Femur (tissue), 1 donor: ENCODE measurements at places on chromosomes 7 and 10.

DNA sequence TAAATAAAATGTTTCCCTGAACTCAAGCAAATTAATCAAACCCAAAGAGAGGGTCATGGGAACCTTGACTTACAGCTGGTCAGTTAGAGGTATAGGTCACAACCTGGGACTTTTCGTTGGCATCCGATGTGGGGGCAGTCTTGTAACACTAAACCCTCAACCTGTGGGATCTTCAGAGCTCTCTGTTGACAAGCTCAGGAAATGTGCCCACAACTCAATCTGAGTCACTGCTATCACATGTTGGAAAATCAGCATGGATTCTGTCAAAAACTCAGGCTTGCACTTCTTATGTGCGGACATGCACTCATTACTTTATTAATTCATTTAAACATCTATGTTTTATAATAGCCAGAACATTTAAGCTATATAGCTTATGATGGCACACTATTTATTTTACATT is 424.6 kb upstream of the SORCS1 start:
- DNase-seq = no peak

DNA sequence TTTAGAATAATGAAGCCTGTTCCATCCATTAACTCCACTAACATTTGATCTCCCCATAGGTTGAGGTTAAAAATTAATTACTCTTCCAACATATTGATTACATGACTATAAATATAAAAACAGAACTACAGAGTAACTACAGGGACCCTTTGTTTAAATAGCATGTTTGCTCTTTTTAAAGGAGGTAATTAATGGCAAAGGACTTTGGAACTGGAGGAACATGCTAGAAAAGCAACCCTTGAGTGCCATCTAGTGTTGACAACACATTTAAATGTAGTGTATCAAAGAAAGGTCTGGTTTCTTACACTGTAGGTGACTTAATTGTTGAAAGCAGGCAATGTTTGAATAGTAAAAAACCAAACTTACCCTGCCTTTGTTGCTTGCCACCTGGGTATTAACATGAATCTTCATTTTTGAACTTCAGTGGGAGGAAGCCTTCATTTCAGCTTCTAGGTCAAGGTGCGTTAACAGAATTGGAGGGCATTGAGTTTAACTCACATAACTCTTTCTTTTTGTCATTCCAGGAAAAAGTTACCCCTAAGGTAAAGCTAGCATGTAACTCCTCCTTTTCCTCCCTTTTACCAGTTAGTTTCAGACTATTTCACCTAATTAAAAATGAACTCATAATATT is 52.6 kb upstream of the CAPZA2 start:
- no peak for DNase-seq

GRCh38 chr7:133202942-133203341 is 49.9 kb upstream of the EXOC4 start:
- DNase-seq = no peak

- no peak for DNase-seq
Measured at GRCh38 chr10:23270531-23270930, 74.1 kb downstream of the C10orf67 start.

GRCh38 chr10:132862485-132863420 is 76.8 kb upstream of the NKX6-2 start:
- peak; percentile 6 for DNase-seq

- DNase-seq = no peak
Measured at GRCh38 chr7:74164985-74165456, 9.1 kb upstream of the EIF4H start.
